ENCODE measurements at places on chromosomes 16 and 17. TPM values are rescaled to one million over a fixed set of nuclear protein-coding genes. Genes with fewer than 3 reads are reported as not detected.

GRCh38 chr17:41029633-41030245 is at the start of gene KRTAP1-4:
KRTAP1-4 (minus strand) TSS chr17:41030195; CDS start chr17:41030078, 117 bp downstream.
- H3K4me3 ChIP-seq = no peak within 1 kb of the TSS
- no peak within 1 kb of the TSS for H3K27ac ChIP-seq
- no peaks in the 10 kb centered on the region for H3K4me1 ChIP-seq

GRCh38 chr17:80312621-80313135 is 52.0 kb downstream of the RNF213 start:
- H3K4me1 ChIP-seq = no peaks in the 10 kb centered on the region
- H3K27me3 ChIP-seq = no peaks in the 10 kb centered on the region
- H3K36me3 ChIP-seq = no peaks in the 10 kb centered on the region
- H3K4me3 ChIP-seq = no peak overlapping the region
- no peak for DNase-seq

GRCh38 chr17:29255926-29256522 is 9.4 kb downstream of the CRYBA1 start:
- no peaks in the 10 kb centered on the region for H3K27me3 ChIP-seq
- peaks cover 31% of the 10 kb centered on the region for H3K36me3 ChIP-seq
- H3K4me3 ChIP-seq = no peak overlapping the region
- H3K27ac ChIP-seq = no peak overlapping the region
- H3K4me1 ChIP-seq = no peaks in the 10 kb centered on the region

DNA sequence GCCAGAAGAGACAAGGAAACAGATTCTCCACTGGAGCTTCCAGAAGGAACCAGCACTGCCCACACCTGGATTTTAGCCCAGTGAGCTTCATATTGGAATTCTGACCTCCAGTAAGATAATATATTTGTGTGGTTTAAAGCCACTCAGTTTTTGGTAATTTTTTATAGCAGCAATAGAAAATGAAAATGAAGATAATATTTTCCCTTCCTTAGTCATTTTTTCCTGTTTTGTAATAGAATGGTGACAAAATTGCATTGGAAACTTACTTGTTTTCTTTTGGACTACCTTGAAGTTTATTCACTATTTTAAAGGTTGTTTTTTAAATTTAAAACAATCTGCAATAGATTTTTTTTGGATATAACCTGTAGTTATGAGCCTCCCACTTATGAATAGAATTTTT is 29.8 kb upstream of the IRF8 start:
- no peak overlapping the region for H3K27ac ChIP-seq
- H3K4me3 ChIP-seq = no peak overlapping the region
- H3K27me3 ChIP-seq = no peaks in the 10 kb centered on the region
- DNase-seq = no peak
- no peaks in the 10 kb centered on the region for H3K4me1 ChIP-seq

DNA sequence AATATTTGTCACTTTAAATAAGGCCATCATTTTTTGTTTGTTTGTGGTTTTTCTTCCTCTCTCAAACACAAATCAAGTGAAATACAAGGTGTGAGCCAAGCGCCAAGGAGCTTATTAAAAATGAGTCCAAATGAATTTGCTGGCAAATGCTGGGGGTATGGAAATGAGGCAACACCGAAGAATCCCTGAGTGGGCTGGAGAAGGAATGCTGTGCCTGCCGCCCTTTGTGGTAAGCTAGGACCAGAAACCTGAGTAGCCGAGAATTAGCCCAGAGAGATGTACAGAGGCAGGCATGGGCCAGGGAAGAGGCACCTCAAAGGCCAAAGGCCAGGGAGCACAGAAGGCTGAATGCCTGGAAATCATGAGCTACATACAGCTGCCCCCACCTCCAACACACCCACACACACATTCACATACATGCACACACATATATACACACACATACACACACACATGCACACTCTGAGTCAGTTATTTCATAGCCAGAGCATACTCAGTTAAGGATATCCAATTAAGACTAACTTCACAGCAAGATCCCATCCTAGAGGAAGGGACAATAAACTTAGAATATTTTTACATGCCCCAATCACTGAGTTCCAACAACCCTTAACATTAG is 266.1 kb upstream of the DYNLRB2 start:
- H3K4me3 ChIP-seq = no peak overlapping the region
- DNase-seq = no peak
- H3K27ac ChIP-seq = no peak overlapping the region
- H3K27me3 ChIP-seq = no peaks in the 10 kb centered on the region

The MT1M gene
- total RNA-seq = not detected

The DPEP2 gene
- not detected for total RNA-seq

The CD300LB gene
- total RNA-seq = not detected

The CCL3 gene
- total RNA-seq = not detected

DNA sequence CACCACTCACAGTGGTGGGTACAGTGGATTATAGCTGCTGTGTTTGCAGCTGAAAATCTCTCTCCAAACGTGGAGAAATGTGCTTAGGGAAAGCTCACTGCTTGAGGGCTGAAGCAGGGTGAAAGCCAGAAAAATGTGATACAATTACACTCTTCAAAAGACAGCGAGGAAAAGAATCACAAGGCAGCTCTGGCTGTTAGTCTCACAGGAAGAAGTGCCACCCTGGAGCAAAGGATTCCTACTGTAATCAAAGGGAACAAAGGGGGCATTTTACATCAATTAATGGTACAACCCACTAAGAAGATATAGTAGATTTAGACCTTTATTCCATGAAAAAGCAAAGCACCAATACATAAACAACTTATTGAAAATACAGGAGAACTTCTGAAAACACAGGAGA is 48.1 kb upstream of the IRX5 start:
- H3K36me3 ChIP-seq = no peaks in the 10 kb centered on the region
- no peak overlapping the region for H3K4me3 ChIP-seq
- no peaks in the 10 kb centered on the region for H3K27me3 ChIP-seq
- H3K4me1 ChIP-seq = peaks cover 4% of the 10 kb centered on the region
- no peak overlapping the region for H3K27ac ChIP-seq
- DNase-seq = no peak

GRCh38 chr16:27935076-27935475 is 128.4 kb downstream of the GSG1L start:
- H3K4me1 ChIP-seq = no peaks in the 10 kb centered on the region
- DNase-seq = no peak
- H3K27ac ChIP-seq = no peak overlapping the region
- H3K27me3 ChIP-seq = no peaks in the 10 kb centered on the region
- no peak overlapping the region for H3K4me3 ChIP-seq
- no peaks in the 10 kb centered on the region for H3K36me3 ChIP-seq

DNA sequence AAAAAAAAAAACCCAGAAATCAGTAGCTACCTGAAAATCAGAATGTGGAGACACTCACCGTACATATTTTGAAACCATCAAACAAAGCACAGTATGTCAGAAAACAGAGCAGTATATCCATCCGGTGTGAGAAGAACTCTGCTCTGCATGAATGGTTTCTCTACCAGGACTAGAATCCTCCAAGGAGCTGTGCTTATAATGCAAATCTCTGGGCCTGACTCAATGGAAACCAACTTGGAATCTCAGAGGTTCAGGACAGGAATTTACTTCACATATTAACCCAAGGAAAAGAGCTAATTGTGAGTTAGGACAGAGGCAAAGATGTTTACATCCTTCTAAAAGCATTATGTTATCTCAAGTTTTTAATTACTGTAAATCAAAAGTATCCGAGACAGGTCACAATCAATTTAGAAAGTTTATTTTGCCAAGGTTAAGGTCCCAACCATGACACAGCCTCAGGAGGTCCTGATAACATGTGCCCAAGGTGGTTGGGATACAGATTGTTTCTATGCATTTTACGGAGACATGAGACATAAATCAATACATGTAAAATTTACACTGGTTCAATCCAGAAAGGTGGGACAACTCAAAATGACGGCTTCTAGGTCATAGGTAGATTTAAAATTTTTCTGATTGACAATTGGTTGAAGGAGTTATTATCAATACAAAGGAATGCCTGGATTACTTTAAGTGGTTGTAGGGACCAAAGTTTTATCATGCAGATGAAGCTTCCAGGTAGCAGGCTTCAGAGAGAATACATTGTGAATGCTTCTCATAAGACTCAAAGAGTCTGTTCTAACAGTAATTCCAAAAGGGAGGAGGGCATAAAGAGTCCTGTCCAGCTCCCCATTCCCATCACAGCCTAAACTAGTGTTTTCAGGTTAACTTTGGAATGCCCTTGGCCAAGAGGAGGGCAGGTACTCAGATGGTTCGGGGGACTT is 164.1 kb downstream of the CDH8 start:
- H3K4me1 ChIP-seq = no peaks in the 10 kb centered on the region
- no peaks in the 10 kb centered on the region for H3K36me3 ChIP-seq
- H3K27me3 ChIP-seq = no peaks in the 10 kb centered on the region

- no peak for DNase-seq
- no peaks in the 10 kb centered on the region for H3K4me1 ChIP-seq
- no peak overlapping the region for H3K27ac ChIP-seq
- no peaks in the 10 kb centered on the region for H3K36me3 ChIP-seq
Observed at GRCh38 chr17:5344914-5345313, 62.8 kb downstream of the RABEP1 start.

- no peaks in the 10 kb centered on the region for H3K27me3 ChIP-seq
- no peaks in the 10 kb centered on the region for H3K36me3 ChIP-seq
- H3K4me1 ChIP-seq = no peaks in the 10 kb centered on the region
- DNase-seq = no peak
- H3K4me3 ChIP-seq = no peak overlapping the region
Observed at GRCh38 chr17:67686241-67686640, 31.5 kb upstream of the NOL11 start.

DNA sequence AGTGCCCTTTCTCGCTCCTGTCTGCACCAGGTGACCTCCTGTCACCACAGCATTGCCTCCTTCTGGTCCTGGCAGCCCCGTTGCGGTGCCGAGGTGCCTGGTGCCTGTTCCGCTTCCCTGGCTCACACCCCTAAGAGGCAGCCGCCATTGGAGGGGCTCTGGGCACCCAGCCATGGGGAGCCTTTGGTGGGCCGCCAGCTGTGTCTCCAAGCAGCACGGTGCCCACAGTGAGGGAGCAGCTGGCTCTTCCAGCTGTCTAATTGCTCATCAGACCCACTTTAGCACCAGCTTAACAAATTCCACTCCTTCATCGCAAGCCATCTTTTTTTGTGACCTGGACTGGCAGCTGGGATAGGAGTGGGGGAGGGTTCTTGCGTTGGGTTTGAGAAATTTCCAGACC is 276.1 kb downstream of the SNX29 start:
- peak overlapping the region; percentile 32 for H3K27ac ChIP-seq
- no peaks in the 10 kb centered on the region for H3K27me3 ChIP-seq
- peak; percentile 85 for DNase-seq
- H3K4me1 ChIP-seq = peaks cover 27% of the 10 kb centered on the region
- H3K4me3 ChIP-seq = no peak overlapping the region

The VAT1L gene
- not detected for total RNA-seq

GRCh38 chr17:33572615-33573014 is 279.5 kb upstream of the ASIC2 start:
- no peaks in the 10 kb centered on the region for H3K27me3 ChIP-seq
- no peaks in the 10 kb centered on the region for H3K36me3 ChIP-seq
- DNase-seq = peak; percentile 37
- no peak overlapping the region for H3K27ac ChIP-seq
- no peak overlapping the region for H3K4me3 ChIP-seq

GRCh38 chr16:65224471-65224870 is 102.6 kb upstream of the CDH11 start:
- H3K36me3 ChIP-seq = no peaks in the 10 kb centered on the region
- DNase-seq = no peak
- peaks cover 12% of the 10 kb centered on the region for H3K4me1 ChIP-seq
- no peaks in the 10 kb centered on the region for H3K27me3 ChIP-seq

The FAM171A2 gene
- total RNA-seq = 11.8 TPM

DNA sequence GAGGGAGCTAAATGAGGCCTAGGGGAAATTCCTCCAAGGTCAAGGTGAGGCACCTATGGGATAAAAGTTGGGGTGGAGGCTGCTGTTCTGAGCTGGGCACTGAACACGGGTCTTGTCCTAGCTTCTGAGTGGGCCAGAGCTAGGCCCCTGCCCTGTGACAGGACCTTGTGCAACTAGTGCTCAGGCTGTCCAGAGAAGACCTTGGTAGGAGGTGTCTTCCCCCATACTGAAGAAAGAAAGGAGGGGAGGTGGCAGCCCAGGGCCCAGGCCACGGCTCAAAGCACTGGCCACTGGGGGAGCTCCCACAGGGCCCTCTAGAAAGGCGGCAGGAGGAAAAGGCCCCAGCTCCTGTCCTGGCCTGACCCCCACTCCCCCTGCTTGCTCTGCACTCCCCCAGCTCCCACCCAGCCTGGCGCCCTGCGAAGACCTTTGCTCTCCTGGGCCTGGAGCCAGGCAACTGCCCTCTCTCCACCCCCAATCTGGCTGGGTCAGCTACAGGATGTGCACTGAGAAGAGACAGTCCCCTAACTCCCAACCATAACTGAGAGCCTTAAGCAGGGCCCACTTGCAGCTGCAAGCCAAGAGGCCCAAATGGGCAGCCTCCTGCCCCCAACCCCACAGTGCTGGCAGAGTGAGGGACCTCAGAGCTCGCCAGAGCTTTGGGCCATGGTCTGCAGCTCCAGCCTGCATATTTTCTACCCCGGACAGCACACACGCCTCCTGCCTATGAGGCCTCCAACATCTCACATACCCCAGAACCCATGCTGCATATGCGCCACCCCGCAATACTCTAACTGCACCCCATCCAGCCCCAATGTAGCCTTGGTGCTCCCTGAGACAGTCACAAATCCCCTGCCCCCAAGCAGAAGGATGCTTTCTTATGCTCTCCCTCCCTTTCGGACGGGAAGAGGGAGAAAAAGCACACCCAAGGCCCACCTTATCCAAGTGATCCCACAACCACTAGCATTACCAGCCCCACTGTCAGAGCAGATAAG is 15.3 kb downstream of the HSD11B2 start:
- no peak overlapping the region for H3K4me3 ChIP-seq
- H3K4me1 ChIP-seq = peaks cover 27% of the 10 kb centered on the region
- DNase-seq = no peak

The KRTAP2-1 gene
- total RNA-seq = not detected

GRCh38 chr17:979212-979538 is 401 bp downstream of the NXN start:
- no peak for DNase-seq
- no peak overlapping the region for H3K27ac ChIP-seq
- H3K36me3 ChIP-seq = peaks cover 2% of the 10 kb centered on the region

The EVPLL gene
- total RNA-seq = not detected

The MMP2 gene
- total RNA-seq = 142 TPM

DNA sequence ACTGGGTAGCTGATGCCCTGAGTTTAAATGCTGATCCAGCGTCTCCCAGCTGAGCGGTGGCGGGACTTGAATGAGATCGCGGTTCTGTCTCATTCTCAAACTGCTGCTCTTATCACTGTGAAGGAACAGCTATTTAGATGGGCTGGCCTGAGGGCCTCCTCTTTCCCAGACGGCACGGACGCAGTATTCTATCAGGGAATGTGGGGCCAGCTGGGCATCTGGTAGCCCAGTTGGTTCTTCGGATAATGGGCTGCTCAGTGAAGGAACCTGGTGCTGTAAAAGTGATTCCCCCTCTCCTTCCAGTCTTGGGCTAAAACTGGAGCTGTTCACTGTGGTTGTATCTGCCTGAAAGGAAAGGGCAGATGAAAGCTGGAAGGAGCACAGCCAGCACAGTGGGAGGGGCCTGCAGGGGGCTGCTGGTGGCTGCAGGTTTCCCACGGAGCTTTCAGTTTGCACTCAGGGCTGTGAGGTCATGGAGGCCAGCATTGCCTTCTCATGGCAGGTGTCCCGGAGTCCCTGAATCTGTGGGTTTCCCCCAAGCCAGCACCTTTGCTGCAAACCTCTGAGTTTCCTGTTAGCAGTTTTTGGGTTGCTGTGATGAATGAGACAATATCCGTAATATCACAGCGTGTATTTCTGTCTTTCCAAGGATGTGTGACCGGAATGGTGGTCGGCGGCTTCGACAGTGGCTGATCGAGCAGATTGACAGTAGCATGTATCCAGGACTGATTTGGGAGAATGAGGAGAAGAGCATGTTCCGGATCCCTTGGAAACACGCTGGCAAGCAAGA is 3.6 kb downstream of the IRF8 start:
- no peaks in the 10 kb centered on the region for H3K4me1 ChIP-seq
- no peaks in the 10 kb centered on the region for H3K27me3 ChIP-seq
- DNase-seq = no peak
- H3K27ac ChIP-seq = no peak overlapping the region

All from SJCRH30 (cell line).